ENCODE measurements at places on chromosomes 4 and X. TPM values are rescaled to one million over a fixed set of nuclear protein-coding genes. Genes with fewer than 3 reads are reported as not detected.
A peak's percentile ranks its signal among the peaks of the same experiment; 100 is the strongest.

- ATAC-seq, result peak; percentile 3
Measured at GRCh38 chrX:153640736-153641575, 6.0 kb upstream of the DUSP9 start.

GRCh38 chr4:135240796-135241195 is 1039.2 kb upstream of the PABPC4L start:
- peak; percentile 83 for ATAC-seq

- no peak for ATAC-seq
Measured at GRCh38 chr4:139609647-139610046, 53.6 kb upstream of the SETD7 start.

DNA sequence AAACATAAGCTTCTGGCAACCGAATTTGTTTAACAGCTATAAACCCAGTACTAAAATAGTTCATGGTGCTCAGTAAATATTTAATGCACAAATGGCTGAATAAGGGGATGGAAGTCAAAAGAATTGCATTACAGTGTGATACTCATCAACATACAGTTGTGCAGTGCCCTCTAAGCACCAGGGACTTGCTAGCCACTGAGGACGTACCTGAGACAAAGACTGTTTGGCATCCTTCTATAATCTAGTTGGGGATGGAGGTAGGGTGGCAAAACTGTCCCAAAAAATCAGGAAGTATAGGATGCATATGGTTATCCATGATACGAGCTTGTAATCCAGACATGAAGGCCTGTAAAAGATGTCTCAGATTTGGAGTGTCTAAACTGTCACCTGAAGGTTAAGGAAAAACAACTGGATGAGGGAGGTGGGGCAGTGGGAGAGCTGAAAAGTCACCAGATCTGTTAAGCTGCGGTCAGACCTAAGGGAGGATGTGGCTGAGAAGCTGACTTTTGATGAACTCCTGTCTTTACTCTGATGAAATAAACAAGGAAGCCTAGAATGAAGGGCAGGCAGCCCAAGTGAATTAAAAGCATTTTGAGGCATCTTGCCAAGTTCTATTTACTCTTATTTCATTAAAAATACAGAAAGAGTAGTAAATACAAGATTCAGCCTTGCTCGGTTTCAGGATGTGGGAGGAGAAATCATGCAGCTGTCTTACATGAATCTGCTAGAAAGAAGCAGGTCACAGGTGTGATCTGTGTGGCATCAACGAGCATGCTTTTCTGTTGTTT is 12.0 kb upstream of the CD38 start:
- no peak for ATAC-seq

Gene CT45A2
- not detected for total RNA-seq

DNA sequence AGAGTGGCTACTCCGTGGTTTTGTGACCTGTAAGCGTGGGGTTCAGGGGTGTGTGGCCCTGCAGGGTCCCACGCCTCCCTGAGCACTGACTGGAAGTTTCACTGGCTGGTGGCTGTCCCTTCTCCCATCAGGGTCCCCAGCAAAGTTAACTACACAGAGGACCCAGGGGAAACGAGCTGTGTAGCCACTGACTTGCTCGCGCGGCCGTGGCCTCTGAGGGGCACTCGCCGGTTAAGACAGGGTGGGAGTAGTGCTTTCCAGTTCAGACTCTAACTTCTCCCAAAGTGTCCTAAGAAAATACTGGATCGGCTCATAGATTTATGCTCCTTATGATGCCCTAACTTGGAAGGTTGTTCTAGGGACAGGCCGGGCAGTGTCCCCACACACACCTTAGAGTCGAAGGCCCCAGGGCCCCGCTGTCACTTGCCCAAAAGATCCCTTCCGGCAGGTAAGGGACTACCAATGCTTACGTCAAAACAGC is 28.2 kb downstream of the NELFA start:
- no peak for ATAC-seq

Gene HPGD
- total RNA-seq, result 0.62 TPM

Gene MXRA5
- 1.1 TPM for total RNA-seq

DNA sequence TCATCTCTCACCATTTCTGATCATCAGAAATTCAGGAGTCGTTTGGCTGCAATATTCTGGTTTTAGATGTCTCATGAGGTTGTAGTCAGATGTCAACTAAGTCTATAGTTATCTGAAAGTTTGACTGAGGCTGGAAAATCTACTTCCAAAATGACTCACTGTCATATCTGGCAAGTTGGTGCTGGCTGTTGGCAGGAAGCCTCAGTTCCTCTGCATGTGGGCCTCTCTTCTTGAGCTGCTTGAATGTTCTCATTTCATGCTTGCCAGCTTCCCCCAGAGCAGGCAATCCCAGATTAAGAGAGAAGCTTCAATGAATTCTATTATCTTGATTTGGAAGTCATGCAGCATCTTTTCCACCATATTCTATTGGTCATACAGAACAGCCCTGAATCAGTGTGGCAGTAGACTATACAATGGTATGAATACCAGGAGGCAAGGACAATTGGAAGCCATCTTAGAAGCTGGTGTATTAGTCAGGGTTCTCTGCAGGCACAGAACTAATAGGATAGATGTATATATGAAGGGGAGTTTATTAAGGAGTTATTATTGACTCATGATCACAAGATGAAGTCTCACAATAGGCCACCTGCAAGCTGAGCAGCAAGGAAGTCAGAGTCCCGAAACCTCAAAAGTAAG is 46.8 kb upstream of the ELF2 start:
- no peak for ATAC-seq

DNA sequence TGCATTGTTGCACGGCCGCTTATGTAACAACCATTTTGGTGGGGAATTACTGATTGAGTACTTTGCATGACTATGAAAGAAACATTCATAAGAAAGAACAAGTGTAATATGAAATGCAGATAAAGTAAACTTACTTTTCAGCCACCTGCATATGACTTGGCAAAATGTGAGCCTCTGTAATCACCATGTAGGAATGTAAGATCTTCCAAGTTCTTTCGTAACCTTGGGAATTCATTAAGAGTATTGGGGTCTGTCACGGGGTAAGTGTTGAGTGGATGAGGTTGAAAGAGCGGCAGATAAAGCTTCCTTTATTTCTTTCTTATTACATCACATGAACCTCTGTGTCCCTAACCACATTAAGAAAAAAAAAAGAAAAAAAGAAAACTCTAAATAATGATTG is 348.5 kb upstream of the NR3C2 start:
- ATAC-seq, result no peak

GRCh38 chr4:69764311-69764710 is 3.9 kb upstream of the SULT1B1 start:
- ATAC-seq, result no peak

DNA sequence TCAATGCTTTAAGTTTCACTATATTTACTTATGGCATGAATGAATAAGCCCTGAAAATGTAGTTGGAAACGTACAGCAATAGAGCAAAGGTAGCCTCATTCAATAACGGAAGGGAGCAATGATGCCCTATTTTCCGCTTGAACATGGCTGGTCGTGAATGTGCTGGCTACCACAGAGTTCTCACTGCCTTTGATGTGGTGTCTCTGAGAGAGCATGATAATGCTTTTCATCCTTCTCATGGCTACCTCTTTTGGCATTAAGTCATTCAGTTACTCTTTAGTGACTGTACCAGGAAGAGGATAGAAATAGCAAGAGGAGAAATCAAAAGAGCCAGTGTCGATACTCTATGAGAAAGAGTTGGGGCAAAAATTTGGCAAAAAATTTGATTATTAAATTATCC is 308.0 kb downstream of the PPP3CA start:
- no peak for ATAC-seq

DNA sequence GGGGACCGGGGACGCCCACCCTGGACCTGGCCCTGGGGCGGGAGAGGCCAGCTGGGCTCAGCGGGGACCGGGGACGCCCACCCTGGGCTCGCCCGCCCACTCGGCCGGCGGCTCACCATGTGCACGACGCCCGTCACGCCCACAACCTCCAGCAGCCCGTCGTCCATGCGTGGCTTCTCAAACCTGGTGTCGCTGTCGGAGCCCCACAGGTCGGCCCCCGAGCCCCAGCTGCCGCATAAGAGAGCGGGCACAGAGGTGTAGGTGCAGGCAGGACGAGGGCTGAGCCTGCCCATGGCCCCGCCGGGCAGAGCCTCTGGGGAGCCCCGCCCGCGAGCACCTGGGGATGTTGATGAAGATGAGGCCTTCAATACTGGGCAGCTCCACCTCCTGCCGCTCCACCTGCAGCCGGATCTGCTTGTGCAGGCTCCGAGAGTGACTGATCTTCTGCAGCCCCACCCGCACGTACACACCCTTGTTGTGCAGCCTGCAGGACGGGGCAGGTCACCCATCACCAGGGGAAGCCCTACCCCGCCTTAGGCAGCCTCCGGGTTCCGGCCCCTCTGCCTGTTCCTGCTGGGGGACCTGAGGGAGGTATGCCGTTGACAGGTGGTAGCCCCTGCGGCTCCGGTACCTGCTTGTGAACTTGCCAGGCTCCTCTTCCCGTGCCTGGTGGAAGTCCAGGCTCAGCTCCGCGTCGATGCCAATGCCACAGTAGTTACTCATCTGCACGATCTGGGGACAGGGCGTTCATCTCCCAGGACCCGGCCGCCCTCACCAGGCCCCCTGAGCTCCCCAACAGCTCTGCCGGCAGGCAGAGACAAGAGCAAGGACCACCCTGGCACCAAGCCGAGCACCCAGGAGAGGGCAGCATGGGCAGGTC is 11.8 kb downstream of the DGKQ start:
- no peak for ATAC-seq

- no peak for ATAC-seq
Measured at GRCh38 chrX:16119353-16120220, 3.8 kb upstream of the GRPR start.

GRCh38 chrX:458631-459061 is 71.9 kb upstream of the PPP2R3B start:
- no peak for ATAC-seq

- ATAC-seq, result no peak
Measured at GRCh38 chrX:49272421-49272820, 2.8 kb downstream of the PPP1R3F start.

DNA sequence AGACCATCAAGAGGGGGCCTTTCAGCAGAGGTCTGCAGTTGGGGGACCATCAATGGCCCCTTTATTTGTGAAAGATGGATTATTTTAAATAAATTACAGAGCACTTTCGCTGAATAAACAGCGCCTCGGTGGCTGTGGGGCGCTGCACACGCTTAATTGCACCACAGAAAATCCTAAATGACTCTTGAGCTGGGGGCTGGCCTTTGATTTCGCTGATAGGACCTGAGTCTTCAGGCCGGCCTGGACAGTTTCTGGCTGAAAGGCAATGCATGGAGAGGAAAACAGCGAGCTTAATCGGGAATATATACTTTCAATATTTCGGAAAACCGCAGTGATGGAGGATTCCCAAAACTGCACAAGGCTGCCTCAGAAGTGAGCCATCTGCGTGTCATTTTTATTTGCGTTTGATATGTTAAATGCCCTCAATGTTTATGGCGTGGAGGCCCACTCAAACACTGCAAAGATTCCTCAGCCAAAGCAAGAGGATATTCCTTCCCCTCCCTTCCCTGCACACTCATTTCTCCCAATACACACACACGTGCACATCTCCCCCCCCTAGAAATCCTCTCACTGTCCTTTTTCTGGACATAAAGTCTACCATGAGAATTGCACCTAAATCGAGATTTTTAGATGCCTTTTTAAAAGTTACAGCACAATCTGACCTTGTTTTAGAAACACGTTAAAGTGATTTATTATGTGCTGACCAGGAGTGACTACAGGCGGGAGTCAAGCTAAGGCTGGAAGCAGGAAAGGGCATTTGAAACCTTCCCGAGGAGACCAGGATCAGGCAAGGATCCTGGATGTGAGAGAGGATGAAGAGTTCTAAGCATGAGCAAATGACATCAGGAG is 340.7 kb downstream of the RAB28 start:
- ATAC-seq, result peak; percentile 32

GRCh38 chrX:10015355-10015722 is 48.2 kb downstream of the CLDN34 start:
- peak; percentile 11 for ATAC-seq

DNA sequence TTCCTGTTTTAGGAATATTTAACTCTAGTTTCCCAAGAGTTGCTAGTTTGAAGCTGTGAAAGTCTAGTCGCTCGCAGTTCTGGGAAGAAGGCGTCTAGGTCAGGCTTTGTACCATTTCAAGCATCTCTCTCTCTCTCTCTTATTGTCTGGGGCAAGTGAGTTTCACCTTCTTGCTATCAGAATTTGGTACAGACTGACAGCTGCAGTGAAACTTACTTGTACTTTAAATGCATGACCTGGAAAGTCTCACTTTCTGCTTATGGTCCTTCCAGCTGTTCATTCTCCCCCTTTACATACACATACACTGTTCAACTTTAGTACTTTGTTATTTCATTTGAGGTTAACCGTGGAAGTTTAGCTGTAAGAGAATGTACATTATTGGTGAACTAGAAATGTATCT is 4.4 kb downstream of the FRMPD4 start:
- ATAC-seq, result no peak

DNA sequence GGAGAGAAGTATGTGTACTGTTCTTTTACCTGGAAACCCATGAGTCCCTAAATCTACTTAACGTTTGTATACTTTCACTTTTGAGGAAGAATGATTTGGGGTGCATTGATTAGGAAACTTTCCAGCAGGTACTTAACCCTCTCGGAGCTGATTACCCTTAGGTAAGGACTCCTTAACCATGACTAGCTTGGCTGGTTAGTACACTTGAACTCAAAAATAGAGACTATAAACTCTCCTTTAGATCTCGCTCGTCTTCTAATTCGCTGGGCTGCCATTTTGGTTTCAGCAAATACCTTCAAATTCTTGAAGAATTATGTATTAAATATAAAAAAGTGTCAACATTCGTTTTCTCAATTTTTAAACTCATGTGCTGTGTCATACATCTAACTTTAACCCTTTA is 2.0 kb downstream of the USP9X start:
- ATAC-seq, result no peak

Gene LNX1
- 13.2 TPM for total RNA-seq

Gene FRYL
- total RNA-seq, result 40.8 TPM

GRCh38 chr4:146165221-146165620 is 10.3 kb upstream of the LSM6 start:
- no peak for ATAC-seq

Gene CT47B1
- total RNA-seq, result not detected

DNA sequence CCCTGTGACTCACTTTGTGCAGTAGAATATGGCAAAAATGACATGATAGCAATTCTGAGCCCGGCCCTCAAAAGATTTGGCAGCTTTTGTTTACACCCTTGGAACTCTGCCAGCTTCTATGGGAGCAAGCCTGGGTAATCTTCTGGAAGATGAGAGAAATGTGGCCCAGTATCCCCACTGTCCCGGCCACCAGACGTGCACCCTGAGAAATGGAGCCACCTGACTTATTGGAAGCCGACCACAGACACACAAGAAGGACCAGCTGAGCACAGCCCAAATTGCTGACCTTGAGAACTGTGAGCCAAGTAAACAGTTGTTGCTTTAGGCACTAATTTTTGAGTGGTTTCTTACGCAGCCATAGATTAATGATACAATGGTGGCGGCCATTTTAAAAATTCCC is 197.0 kb downstream of the STIM2 start:
- no peak for ATAC-seq

- no peak for ATAC-seq
Measured at GRCh38 chr4:61997831-61998230, 797.7 kb downstream of the ADGRL3 start.
